ENCODE measurements at places on chromosomes 2 and 18.

GRCh38 chr2:77007686-77008085, 514.5 kb downstream of the LRRTM4 start:
- no peak for DNase-seq

DNA sequence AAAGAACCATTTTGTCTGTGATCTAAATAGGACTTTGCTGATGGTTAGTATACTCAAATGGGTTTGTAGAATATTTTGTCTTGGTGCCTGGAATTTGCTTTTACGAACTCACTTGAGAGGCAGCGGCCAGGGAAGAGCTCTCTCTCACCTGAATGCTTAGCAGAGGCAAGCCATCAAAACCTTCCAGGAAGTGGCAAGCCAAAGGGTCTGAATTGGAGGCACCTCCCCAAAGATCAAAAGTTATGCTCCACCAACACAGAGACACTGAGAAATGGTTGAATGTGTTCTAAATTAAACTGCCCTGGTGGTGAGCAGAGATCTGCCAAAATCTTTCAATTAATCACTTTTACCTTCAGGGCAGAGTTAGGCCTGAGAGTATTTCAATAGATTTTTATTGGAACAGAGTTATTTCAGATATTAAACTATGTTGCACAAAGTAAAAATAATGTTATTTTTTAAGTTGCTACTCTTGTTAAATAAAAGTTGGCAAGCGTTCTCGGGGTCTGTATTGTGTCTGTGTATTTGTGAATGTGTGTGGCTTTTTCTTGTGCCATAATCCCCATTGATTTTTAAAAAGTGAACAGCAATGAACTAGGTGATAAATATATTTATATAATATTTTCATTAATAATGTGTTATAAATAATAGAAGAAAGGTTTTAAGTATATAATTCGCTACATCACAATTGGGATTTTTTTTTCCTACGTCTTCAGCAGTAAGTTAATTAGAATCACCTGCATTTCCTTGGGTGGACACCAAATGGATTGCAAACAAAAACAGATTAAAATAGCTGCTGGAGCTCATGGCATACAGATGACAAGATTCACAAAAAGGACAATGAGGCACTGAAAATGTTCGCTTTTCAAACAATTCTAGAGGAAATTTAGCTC, 416.1 kb downstream of the ARHGAP15 start:
- no peak for DNase-seq

- no peak for DNase-seq
Measured at GRCh38 chr18:56715121-56715520, 64.0 kb downstream of the WDR7 start.

- peak; percentile 72 for DNase-seq
Measured at GRCh38 chr2:135820003-135820618, 16.9 kb downstream of the LCT start.

DNA sequence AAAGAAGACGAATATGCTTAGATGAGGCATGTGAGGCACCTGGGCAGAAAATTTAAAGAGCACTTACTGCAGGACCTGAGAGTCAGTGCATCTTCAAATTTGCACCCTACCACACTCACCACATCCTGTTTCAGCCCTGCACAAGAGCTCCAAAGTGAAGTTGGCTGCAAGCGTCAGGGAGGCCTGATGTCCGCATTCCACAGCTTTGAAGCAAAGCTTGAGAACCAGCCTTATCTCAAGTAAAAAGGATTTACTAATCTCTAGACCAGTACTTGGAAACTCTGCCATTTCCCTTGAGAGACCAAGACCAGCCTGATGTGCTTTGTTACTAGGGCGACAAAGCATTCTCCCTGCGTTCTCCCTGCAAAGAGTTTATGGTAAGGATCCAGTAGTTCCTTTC, 3.4 kb upstream of the ASNSD1 start:
- DNase-seq, result peak; percentile 81

GRCh38 chr18:52200406-52200805, 139.6 kb upstream of the DCC start:
- no peak for DNase-seq

DNA sequence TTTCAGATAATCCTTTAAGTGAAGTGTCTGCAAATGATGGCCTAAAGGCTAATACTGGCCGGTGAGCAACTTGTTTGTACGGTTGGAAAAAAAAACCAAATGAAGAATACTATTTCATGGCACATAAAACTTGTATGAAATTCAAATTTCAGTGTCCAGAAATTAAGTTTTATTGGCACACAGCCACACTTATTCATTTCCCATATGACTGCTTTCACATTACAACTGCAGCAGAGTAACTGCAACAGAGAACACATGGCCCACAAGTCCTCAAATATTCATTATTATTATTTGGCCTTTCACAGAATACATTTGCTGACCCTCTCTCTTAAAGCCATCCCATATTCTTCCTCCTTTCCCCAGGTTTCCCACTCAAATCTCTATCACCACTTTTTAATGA, 1268.6 kb downstream of the LRP1B start:
- no peak for DNase-seq

DNA sequence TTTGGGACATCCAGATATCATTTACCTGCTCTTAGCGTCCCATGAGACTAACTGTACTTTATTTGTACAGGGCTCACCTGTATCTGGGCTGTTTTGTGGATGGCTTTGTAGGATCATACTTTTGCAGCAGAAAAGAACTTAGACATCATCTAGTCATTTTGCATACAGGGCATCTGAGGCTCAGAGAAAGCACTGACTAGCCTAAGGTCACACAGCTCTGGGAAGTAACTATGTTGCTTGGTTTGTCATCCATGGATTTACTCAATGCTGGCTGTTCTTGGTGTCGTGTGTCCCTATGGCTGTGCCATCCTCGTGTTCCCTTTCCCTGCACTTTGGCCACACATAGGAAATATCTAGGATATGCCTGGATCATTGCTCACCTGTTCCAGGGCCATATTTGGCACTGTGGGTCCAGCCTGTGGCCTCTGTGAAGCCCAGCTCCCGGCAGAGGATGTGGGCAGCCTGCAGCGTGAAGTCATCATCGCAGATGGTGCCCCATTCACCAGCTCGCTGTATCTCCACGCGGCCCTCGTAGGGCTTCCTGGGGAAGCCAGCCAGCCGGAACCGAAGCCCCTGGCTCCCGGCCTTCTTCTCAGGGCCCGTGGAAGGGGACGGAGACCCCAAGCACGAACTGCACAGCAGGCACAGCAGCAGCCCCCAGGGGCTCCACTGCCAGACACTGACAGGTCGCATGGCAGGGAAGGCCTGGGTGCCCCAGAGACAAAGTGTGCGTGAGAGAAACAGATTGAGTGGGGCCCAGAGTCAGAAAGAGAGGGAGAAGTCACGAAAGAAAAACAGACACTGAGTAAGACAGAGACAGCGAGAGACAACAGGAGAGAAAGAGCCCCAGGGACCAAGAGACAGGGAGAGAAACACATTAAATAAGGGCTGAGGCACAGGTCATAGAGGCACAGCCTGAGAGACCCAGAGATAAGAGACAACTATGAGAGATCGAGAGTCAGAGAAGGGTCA, 1.5 kb downstream of the LOXL3 start:
- peak; percentile 92 for DNase-seq

GRCh38 chr2:83587309-83587708, 871.8 kb downstream of the SUCLG1 start:
- no peak for DNase-seq

DNA sequence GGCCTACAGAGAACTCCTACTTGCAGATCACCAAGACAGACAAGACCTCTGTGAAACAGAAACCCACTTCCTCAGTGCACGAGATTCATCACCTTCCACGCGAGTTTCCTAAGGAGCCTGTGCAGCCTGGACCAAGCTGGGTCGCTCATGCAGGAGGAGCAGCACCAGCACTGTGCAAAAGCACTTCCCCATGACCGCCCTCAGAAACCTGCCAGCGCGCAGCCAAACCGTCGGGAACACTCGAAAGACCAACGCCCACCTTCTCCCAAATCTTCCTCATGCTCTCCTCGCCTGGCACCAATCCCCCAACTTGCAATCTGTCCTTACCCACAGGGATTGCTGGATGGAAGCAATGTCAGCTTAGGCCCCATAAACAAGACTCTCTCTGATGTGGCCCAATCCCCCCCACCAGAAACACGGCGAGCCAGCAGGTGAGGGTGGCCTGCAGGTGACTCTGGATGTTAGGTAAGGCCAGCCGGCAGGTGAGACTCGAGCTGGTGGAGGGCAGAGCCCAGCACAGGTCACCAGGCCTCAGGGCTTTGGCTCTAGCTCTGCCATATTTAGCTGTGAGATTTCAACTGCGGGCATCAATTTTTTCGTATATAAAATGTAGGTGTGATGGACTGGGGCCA, 69.4 kb downstream of the PXDN start:
- DNase-seq, result no peak
